ENCODE measurements at places on chromosomes 4 and X. TPM values are rescaled to one million over a fixed set of nuclear protein-coding genes. Genes with fewer than 3 reads are reported as not detected.

The HSFX4 gene
- 0.15 TPM for polyA plus RNA-seq

The SRPX2 gene
- polyA plus RNA-seq = 6.1 TPM

DNA sequence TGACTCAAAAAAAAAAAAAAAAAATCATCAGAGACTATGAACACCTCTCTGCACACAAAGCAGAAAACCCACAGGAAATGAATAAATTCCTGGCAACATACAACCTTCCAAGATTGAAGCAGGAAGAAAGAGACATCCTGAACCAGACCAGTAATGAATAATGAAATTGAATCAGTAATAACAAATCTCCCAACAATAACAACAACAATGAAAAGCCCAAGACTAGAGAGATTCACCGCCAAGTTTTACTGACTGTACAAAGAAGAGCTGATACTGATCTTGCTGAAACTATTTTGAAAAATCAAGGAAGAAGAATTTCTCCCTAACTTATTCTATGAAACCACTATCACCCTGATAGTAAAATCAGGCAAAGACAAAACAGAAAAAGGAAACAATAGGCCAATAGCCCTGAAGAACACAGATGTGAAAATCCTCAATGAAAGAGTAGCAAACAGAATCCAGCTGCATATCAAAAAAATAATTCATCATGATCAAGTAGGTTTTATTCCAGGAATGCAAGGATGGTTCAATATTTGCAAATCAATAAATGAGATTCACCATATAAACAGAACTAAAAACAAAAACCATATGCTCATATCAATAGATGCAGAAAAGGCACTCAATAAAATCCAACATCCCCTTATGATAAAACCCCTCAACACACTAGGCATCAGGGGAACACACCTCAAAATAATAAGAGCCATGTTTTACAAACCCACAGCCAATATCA is 31.0 kb upstream of the PLK4 start:
- H3K36me3 ChIP-seq = no peaks in the 10 kb centered on the region
- DNase-seq = no peak
- no peak overlapping the region for H3K4me3 ChIP-seq

DNA sequence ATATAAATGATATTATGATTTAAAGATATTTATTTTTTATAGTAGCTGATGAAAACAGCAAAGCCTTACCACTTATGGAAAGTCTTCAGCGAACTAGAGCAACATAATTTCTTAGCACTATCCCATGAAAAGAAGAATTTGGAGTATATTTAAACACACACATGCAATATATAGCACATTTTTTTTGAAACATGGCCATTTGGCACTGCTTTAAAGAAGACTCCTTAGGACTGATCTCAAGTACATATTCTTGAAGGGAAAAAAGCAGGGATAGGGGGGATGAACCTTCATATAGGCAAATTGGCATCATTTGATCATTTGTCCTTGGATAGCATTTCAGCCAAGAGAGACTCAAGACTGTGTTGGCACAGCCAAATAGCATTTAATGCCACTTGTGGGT is 193.3 kb downstream of the ANKRD50 start:
- H3K4me1 ChIP-seq = no peaks in the 10 kb centered on the region
- H3K36me3 ChIP-seq = no peaks in the 10 kb centered on the region
- no peaks in the 10 kb centered on the region for H3K27me3 ChIP-seq
- H3K4me3 ChIP-seq = no peak overlapping the region

DNA sequence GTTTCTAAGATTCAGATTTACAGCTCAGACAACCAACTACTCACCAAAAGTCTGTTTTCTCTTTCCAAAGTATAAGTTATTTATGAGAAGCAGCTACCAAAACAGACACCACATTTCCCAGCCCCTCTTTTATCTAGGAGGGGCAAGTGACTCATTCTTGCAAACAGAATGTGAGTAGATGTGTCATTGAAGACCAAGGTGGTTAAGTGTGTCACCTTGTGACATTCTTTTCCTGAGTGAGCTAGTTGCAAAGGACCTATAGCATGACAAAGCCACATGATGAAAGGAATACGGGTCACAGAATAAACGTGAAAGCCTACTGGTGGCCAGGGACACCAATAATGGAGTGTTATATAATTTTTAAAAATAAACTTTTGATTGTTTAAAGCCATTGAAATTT is 50.0 kb downstream of the SLC7A11 start:
- DNase-seq = no peak
- H3K4me1 ChIP-seq = no peaks in the 10 kb centered on the region
- no peaks in the 10 kb centered on the region for H3K27me3 ChIP-seq
- no peaks in the 10 kb centered on the region for H3K36me3 ChIP-seq
- H3K27ac ChIP-seq = no peak overlapping the region
